ENCODE measurements at places on chromosomes 3 and 15.
A peak's percentile ranks its signal among the peaks of the same experiment; 100 is the strongest.

- DNase-seq, result no peak
Observed at GRCh38 chr15:94411846-94412245, 180.5 kb downstream of the MCTP2 start.

DNA sequence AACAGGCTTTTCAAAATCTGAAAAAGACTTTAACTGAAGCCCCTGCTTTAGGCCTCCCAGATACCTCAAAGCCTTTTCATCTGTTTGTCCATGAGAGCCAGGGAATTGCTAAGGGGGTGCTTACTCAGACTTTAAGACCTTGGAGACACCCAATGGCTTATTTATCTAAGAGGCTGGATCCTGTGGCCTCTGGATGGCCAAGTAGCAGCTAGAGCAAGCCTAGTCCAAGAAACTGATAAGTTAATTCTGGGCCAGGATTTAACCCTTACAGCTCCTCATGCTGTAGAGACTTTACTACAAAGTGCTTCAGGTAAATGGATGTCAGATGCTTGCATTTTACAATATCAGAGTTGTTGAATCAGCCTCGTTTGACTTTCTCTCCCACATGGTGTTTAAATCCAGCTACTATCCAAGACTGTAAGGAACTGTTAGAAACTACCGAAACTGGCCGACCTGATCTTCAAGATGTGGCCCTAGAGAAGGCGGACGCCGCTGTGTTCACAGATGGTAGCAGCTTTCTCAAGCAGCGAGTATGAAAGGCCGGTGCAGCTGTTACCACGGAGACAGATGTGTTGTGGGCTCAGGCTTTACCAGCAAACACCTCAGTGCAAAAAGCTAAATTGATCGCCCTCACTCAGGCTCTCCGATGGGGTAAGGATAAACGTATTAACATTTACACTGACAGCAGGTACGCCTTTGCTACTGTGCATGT lies 3.3 kb downstream of the DET1 start:
- DNase-seq, result no peak

DNA sequence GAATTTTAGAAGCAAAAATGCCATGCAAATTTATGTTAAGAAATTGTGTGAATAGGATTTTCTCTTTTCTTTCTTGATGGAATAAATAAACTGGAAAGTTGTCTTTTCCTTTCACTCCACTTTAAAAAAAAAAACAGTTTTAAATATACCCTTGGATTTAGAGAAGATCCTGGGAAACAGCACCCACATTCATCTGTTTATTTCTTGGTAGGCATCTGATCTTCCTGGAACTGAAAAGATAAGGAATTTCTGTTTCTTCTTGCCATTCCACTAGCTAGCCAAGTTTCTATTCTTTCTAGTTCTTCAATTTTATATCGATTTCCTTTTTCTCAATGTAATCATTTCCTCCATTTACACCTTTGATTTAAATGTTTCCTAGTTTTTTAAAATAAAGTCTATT lies 420.8 kb downstream of the NAALADL2 start:
- DNase-seq, result no peak

- DNase-seq, result no peak
Observed at GRCh38 chr3:147336543-147337278, 69.6 kb downstream of the ZIC4 start.

DNA sequence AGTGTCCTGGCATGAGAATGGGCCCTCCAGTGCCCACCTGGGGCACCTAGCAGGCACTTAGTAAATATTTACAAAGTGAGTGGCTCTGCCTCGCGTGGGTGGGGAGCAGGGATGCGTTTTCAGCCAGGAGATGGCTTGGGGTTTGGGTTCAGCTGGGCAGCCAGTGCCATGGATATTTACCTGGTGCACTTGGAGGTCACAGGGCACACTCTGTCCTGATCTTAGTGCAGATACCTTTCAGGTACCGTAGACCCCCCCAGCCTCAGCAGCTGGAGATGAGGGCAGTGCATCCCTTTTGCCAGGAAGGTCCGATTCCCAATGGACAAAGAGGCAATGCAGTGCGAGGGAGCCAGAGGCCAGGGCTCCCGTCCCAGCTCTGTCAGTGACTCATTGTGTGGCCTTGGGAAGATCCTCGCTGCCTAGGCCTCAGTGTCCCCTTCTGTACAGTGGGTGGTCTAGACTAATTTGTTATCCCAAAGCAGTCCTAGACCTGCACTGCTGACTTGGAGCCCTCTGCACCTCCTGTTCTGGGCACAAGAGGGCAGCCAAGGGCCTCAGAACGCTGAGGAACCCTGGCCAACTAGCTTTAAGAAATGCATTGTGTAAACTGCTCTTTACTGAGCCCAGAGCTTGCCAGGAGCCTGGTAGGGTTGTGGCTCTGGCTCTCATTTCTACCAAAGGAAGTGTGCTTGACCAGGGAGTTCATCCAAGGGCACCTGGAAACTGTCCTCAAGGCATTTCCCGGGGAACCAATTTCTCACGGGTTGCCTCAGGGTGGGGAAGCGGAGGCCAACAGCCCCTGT lies 16.0 kb downstream of the HDAC11 start:
- peak; percentile 71 for DNase-seq

GRCh38 chr3:29026286-29026685 lies 254.6 kb upstream of the RBMS3 start:
- DNase-seq, result no peak

GRCh38 chr3:29064085-29064484 lies 216.8 kb upstream of the RBMS3 start:
- no peak for DNase-seq

GRCh38 chr3:187165144-187165543 lies 25.8 kb upstream of the RPL39L start:
- no peak for DNase-seq

DNA sequence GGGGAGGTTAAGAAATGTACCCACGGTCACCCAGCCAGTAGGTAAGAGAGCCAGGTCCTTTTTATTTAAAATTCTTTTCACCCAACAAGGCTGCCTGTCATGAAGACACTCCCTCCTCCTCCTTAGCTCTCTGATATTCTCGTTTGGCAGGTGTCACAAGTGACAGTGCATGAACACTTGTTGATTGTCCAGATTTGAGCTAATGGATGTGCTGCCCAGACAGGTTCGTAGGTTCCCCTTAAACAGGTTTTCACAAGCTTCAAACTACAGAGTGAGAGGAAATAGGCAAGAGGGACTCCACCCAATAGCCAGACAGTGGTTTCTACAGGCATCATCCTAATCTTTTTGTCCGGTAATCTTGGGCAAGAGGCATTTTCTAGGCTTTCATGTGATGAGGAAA lies 32.2 kb downstream of the ATP13A4 start:
- no peak for DNase-seq

DNA sequence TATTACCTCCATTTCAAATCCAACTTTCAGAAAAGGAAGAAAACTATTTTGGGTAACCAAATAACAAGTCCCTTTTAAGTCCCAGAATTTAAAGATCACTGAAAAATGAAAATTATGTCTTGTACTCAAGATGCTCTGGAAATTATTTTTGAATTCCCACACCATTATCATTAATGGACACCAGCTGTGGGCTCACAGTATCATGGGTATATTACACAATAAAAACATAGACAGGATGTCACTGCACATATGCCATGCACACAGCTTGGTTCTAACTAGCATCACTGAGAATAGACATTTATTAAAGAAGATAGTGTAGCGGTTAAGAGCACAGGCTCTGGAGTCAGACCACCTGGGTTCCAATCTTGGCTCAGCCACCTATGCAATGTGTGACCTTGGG lies 130.4 kb downstream of the FRMD5 start:
- no peak for DNase-seq

- no peak for DNase-seq
Observed at GRCh38 chr3:2940062-2940461, 170.1 kb downstream of the IL5RA start.

- no peak for DNase-seq
Observed at GRCh38 chr3:12752809-12753208, 6.2 kb downstream of the TMEM40 start.

DNA sequence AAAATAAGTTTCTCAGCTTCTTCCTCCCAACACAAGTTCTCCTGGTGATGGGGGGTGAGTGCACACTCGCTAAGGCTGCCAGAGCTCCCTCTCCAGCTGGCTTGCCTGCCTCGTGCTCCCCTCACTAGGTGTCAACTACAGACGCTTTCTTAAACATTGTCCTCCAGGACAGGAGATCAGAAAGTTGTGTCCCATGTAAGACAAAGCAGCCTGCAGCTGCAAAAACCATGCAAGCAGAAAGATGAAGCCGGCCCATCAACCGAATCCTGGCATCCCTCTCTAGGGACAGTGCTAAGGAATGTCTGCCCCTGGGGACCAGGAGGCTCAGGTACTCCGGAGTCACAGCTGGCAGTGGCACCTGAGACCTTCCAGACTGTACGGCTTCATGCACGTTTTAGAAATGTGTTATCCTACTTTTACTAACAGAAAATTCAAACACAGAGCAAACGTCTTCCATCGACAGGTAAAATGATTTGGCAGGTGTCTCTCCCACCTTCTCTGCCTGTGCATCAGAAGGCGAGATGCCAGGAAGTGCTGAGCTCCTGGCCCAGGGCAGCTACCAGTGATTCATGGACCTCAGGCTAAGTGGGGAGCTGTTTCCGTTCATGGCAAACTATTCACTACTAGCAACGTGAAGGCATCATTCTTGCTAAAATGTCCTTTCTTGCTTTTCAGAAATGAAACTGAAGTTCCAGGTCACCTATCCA lies 246.1 kb downstream of the ADAMTS17 start:
- DNase-seq, result no peak

All from stimulated activated CD4-positive, alpha-beta T cell treated with anti-CD3 and anti-CD28 coated beads, Interleukin-4, amount 100 ng/mL, for 1 hour (primary cell).